ENCODE measurements at places on chromosomes 7 and 10.

- DNase-seq: no peak
Observed at GRCh38 chr10:104035194-104036068, 50.2 kb downstream of the COL17A1 start.

DNA sequence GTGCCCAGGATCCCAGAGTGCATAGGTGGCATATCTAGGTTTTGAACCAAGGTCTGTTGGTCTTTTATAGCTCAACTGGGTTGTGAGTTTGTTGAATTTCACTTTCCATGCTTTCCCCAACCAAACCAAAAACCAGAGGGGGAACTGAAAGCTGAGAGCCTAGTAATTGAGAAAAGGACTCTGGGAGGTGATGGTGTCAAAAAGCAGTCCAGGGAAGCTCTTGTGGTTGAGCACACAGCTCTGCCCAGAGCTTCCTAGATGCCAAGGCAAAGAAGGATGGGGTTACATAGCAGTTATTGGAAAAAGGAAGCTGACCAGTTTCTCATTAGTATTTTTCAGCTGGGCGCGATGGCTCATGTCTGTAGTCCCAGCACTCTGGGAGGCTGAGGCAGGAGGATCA, 9.9 kb downstream of the POR start:
- no peak for DNase-seq

DNA sequence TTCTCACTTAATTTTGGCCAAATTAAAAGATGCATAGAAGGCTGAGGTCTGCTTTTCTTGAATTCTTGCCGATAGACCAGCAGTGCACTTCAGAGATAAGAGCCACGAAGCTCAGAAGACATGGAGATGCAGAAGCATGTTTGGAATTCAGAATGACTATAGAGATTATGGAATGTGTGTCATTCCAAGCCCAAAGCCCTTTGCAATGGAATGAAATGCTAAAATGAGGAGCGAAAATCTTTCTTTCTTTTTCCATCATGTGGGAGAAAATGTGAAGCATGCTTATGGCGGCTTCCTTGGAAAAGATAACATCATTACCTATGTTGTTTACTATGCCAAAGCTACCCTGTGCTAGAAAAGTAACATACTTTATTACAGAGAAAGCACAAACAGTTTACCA, 257.0 kb upstream of the RNF32 start:
- DNase-seq: no peak

GRCh38 chr10:78696791-78697395, 371.9 kb upstream of the ZMIZ1 start:
- no peak for DNase-seq

DNA sequence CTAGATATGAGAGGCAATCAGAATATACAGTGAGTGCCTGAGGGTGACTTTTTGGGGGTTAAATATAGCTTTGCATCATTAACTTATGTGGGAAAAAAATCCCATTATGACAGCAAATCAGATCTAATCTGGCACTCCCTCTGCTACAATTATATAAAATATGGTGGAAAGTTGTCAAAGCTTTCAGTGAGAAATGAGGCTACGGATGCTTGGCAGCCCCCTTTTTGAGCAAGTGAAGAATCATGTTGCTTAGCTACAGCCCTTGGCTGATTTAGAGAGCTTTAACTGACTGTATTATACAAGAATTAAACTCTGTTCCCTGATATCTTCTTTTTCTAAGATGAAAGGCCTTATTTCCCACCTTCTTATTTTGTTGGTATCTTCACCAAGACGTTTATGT, 57.4 kb downstream of the GPR158 start:
- no peak for DNase-seq

GRCh38 chr7:152136686-152137085, 111.2 kb downstream of the GALNT11 start:
- peak; percentile 60 for DNase-seq

DNA sequence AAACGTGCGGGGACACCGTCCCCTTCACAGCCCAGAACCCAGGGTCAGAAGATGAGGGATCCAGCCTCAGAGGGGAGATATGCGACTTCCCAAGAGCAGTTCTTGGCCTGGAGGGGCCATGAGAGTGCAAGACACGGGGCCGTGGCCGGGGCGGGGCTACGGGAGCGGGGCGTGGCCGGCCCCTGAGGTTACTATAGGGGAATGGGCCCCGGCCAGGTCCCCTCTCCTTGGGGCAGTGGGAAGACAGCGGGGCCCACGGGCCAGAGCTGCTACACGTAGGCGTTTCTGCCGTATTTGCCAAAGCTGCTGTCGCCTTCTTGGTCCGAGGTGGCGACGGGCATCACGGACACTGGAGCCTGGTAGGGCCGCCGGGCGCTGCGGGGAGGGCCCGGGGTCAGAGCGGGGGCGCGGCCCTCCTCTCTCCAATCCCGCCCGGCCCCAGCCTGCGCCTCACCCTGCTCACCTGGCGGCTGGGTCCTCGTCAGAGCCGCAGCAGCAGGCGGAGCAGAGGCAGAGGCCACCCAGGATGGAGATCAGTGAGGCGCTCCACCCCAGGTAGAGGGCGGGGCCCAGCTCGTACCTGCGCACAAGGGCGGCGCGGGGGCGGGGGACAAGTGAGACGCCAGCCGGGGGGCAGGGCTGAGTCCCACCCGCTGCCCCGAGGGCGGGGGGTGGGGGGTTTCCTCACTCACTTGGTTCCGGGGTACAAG, 5.3 kb downstream of the CLDN15 start:
- no peak for DNase-seq

GRCh38 chr7:84949067-84949466, 237.8 kb downstream of the SEMA3D start:
- DNase-seq: no peak

GRCh38 chr7:51269911-51270310, 46.7 kb downstream of the COBL start:
- DNase-seq: no peak

DNA sequence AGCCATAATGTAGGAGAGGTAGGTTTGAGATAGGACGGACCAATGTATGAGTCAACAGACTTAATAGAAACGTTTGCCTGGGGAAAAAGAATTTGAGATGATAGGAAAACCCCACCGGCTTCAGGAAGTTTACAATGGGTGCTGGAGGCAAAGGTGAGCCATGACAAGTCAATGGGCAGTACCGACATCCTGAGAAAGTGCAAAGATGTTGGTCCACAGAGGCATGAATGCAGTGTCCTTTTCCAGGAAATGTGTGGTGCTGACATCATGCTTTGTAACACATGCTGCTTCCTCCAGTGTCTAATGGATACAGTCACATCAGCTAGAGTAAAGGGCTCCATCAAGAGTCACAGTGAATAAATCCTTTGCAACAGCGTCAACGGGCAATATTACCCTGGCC, 533.6 kb downstream of the INHBA start:
- no peak for DNase-seq

DNA sequence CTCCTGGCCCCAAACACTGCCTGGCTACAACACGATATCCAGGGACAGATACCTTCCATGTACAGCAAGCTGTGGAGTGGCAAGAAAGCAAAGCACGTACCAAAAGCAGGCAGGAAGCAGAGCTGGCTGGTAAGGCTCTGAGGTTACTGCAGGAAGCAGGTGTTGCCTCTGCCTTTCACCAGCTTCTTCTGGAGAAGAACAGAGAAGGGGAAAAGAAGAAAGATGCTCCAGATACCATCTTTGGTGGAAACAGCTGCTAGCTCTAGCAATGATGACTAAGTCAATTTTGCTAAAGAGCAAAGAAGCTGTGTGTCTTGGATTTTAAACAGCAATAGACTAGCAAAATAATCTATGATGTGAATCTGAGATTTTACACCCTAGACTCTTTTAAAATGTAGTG, 34.9 kb upstream of the PRSS1 start:
- DNase-seq: no peak

DNA sequence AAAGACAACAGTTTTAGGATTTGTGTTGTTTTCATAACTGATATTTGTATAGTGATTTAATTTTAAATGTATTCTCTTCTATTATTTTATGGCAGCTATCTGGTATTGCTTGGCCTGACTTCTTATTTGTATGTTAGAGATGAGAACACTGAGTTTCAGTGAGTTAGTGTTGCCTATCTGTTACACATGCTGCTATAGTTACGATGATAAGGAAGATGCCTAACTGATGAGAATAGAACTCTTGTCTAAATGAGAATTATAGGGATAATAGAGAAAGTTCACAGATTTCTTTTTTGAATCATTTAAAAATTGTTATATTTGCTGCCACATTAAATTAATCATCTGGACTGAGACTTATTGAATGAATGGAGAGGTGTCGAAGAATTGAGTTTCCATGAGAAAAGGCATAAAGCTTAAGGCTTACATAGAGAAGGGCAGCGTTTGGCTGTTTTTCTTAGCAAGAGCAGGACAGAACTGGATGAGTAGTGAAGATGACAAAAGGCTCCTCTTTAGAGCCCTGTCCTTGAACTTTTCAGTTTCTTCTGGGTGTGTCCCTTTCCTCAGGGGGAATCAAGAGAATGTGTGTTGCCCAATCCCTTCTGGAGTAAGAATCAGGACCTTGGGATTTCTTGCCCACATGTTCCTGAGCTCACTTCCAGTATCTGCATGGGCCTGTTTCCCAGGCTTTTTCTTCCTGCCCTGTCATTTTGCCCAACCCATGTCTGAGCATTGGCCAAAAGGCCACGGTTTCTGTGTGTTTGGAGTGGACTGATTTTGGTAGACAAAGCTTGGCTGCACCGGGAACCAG, 195.6 kb upstream of the CSTF2T start:
- DNase-seq: peak; percentile 80

DNA sequence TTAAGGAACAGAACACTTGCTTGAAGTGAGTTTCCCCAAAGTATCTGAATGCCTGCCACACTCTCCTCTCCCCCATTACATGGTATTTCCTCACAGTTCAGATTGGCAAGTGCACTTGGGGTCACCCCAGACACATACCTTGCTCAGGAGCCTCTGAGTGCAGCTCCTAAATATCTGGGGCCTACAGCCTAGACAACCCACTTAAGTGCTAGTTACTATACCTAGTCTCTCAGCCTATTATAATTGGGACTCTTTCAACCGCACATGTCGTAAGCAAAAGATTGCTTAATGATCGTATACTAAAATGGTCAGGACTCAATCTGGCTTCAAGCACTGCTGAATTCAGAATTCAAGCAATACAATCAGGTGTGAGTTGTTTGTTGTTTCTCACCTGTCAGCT, 19.9 kb downstream of the TMEM176B start:
- no peak for DNase-seq

- peak; percentile 60 for DNase-seq
Observed at GRCh38 chr10:118725886-118726500, 28.8 kb downstream of the CACUL1 start.

DNA sequence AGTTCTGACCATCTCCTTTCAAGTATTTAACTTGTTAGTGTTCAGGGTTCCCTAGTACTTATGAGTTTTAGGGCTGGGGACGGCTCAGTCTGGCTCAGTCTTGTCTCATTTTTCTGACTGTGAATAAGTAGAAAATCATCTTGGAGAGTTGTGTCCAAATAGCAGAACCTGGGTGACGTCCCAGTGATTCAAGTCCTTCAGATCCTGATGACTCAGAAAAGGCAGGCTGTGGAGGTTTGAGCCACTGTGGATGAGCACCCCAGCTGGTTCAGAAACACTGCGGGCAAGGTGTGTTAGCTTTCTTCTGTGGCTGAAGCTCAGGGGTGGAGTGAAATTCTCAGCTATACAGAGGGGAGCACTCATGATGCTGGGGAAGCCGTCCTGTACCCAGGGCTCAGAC, 154.4 kb upstream of the NPY start:
- DNase-seq: no peak

DNA sequence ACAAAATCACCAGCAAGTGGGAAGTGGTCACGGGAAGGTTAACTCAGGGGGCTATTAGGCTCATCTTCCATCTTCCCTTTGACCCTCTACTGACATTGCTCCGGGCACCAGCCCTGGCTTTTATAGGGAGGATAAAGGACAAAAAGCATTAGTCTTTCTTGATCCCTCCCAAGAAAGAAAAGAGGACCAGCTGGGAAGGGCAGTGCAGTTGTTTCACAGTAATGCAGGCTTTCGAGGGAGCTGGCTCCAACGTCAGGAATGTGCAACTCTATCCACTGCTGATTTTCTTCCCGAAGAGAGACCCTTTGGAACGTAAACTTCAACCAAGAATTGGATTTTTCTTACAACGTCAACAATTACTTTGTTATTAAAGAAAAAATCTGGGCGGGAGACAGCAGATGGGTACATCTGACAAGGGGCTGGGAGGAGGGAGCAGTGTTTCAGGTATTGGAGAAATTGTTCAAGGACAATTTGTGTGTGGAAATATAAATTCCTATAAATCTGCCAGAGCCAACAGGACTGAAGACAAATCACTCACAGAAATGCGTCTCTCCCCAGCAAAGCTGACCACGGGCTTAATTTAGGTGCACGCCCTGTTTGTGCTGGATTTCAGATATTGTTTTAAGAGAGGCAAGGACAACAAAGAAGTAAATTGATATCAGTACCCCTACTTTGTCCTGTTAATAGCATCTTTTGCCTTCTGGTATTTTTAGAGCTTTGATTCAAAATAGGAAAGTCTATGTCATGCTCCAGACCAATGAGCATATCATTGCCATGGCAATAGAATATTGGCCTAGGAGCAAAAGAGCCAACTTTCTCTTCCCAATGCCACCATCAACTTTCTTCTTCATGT, 23.4 kb upstream of the ARID5B start:
- no peak for DNase-seq

DNA sequence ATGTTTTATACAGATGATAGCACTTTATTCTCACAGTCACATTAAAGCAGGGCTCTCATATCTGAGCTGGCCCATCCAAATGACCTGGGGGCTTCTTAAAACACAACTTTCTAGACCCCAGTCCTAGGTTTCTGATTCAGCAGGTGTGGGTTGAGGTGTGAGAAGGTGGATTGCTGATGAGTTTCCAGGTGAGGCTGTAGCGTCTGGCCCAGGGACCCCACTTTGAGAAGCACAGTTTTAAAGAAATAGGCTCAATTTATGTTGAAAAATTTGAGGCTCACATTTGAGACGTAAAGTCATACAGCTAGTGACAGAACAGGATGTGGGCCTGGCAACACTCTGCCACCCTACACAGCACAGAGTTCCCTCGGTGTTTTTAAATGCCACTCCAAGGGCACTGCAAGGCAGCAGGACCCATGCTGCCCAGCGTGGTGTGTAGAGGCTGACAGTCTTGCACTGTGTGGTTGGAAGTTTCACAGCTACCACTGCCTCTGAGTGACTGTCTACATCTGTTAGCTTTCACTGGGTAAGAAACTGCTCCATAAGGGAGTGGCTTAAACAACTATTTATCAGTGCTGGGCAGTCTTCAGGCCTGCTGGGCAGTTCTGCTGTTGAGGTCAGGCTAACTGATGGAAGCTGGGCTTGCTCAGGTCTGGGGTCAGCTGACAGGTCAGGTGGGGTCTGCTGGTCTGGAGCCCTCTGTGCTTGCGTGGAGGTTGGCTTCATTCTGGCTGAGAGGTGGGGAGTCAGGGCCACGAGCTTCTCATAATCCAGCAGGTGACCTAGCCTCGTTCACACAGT, 319.7 kb downstream of the CXCL12 start:
- DNase-seq: no peak
